ENCODE measurements at places on chromosomes 2 and 18. TPM values are rescaled to one million over a fixed set of nuclear protein-coding genes. Genes with fewer than 3 reads are reported as not detected.

HNMT gene
- 15.3 TPM for total RNA-seq

LHCGR gene
- not detected for total RNA-seq

GRCh38 chr2:241982706-241983570, 113.4 kb downstream of the RTP5 start:
- no peak overlapping the region for H3K27ac ChIP-seq
- no peaks in the 10 kb centered on the region for H3K36me3 ChIP-seq
- H3K4me3 ChIP-seq, result no peak overlapping the region
- no peaks in the 10 kb centered on the region for H3K4me1 ChIP-seq
- DNase-seq, result no peak

DNA sequence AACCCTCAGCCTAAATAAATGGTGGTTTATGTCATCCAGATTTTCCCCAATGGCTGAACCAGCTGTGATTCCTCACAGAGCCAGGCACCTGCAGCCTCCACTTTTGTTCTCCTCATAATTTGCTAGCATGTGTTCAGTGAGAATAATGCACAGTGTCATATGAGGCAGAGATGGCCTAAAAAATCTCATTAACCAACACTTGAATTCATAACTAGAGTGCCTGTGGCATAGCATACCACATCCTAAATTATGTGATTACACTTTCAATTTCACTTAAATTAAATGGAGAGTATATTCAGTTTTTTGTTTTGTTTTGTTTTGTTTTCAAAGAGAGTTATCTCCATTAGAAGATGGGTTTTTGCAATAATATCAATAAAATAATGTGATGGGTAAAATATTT, 488.0 kb downstream of the CBLN2 start:
- no peak overlapping the region for H3K4me3 ChIP-seq
- no peaks in the 10 kb centered on the region for H3K4me1 ChIP-seq
- no peak overlapping the region for H3K27ac ChIP-seq
- no peak for DNase-seq
- no peaks in the 10 kb centered on the region for H3K27me3 ChIP-seq

- peaks cover 18% of the 10 kb centered on the region for H3K4me1 ChIP-seq
- H3K4me3 ChIP-seq, result peak overlapping the region; percentile 4
- no peaks in the 10 kb centered on the region for H3K36me3 ChIP-seq
- H3K27ac ChIP-seq, result peak overlapping the region; percentile 94
These were observed 45.2 kb downstream of the ACVR1 start for GRCh38 chr2:157830696-157831570.

GRCh38 chr2:136905779-136906178, 140.4 kb downstream of the THSD7B start:
- H3K27ac ChIP-seq, result no peak overlapping the region
- DNase-seq, result no peak
- H3K4me3 ChIP-seq, result no peak overlapping the region
- H3K36me3 ChIP-seq, result no peaks in the 10 kb centered on the region

GPD2 gene
- 27.5 TPM for total RNA-seq

- DNase-seq, result no peak
- H3K27ac ChIP-seq, result no peak overlapping the region
- H3K27me3 ChIP-seq, result no peaks in the 10 kb centered on the region
- H3K4me3 ChIP-seq, result no peak overlapping the region
These were observed 71.3 kb downstream of the MRO start for GRCh38 chr18:50748243-50749229.

SLC9A4 gene
- 0.07 TPM for total RNA-seq

MAP3K2 gene
- total RNA-seq, result 71.2 TPM

DNA sequence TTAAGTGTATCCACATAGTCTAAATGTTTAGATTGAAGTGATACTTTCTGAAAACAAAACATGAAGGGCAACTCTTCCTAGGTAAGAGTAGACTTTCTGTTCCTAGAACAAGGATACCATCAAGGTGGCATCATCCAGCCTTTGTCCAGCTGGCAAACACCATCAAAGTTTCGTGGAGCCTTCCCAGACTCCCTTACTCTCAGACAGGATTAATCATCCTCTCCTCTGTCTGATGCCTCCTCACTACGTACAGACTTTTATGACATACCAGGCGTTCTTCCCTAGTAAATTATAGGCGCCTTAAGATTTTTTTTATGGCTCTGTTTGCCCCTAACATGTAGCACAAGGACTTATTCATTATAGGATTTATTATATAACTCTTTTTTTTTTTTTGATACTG, 29.4 kb upstream of the ASNSD1 start:
- no peak for DNase-seq
- H3K27me3 ChIP-seq, result no peaks in the 10 kb centered on the region
- no peaks in the 10 kb centered on the region for H3K36me3 ChIP-seq

LDAH gene
- total RNA-seq, result 25.7 TPM

GRCh38 chr2:84827978-84828575, 52.8 kb downstream of the TRABD2A start:
- H3K27ac ChIP-seq, result no peak overlapping the region
- no peak overlapping the region for H3K4me3 ChIP-seq
- H3K27me3 ChIP-seq, result no peaks in the 10 kb centered on the region
- no peaks in the 10 kb centered on the region for H3K36me3 ChIP-seq
- DNase-seq, result no peak

DNA sequence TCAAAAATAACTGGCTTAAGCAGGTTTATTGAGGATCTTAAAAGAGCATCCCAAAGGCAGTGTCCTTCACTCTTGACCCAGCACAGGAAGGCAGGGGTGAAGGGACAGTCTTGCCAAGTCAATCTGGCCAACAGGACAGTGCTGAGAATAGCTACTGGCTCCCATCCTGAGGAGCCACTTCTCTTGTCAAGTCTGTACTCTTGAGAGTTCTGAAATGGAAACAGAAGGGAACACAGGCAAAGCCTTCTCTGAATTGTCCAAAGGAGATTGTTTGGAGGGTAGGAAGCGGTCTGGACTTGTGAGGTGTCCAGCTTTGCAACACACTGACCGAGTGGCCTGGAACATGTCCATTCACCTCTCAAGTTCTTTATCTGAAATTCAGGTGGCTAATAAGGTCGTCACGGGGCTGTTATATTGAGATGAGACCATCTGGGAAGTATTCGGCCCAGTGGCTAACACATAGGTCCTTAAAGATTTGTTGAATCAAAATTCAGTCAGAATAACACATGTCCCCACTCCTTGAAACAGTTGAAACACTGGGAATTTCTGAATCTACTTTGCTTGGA, 99.5 kb upstream of the FHL2 start:
- no peaks in the 10 kb centered on the region for H3K4me1 ChIP-seq

- H3K27me3 ChIP-seq, result no peaks in the 10 kb centered on the region
- no peaks in the 10 kb centered on the region for H3K36me3 ChIP-seq
- H3K4me1 ChIP-seq, result peaks cover 3% of the 10 kb centered on the region
- no peak overlapping the region for H3K4me3 ChIP-seq
- no peak for DNase-seq
These were observed 303.4 kb downstream of the ALK start for GRCh38 chr2:29618024-29618423.
